ENCODE measurements at places on chromosomes 1 and 21.

DNA sequence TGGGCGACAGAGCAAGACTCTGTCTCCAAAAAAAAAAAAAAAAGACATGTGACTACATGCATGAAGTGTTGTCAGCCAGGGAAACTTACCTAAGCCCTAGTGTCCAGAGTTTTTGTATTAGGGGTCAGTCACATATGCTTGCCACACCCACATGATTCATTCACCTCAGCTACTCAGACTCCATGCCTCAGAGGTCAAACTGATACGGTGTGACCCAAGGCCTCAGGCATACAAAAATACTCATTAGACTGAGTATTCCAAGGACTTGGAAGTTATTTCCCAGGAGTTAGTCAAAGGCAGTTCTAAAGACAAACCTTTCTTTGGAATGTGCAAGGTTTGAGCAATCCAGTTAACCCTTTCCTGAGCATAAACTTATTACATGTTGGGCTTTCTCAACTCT is 6.3 kb upstream of the TRIM33 start:
- DNase-seq = no peak

- DNase-seq = no peak
These were observed 5.4 kb downstream of the SOAT1 start for GRCh38 chr1:179298952-179299351.

DNA sequence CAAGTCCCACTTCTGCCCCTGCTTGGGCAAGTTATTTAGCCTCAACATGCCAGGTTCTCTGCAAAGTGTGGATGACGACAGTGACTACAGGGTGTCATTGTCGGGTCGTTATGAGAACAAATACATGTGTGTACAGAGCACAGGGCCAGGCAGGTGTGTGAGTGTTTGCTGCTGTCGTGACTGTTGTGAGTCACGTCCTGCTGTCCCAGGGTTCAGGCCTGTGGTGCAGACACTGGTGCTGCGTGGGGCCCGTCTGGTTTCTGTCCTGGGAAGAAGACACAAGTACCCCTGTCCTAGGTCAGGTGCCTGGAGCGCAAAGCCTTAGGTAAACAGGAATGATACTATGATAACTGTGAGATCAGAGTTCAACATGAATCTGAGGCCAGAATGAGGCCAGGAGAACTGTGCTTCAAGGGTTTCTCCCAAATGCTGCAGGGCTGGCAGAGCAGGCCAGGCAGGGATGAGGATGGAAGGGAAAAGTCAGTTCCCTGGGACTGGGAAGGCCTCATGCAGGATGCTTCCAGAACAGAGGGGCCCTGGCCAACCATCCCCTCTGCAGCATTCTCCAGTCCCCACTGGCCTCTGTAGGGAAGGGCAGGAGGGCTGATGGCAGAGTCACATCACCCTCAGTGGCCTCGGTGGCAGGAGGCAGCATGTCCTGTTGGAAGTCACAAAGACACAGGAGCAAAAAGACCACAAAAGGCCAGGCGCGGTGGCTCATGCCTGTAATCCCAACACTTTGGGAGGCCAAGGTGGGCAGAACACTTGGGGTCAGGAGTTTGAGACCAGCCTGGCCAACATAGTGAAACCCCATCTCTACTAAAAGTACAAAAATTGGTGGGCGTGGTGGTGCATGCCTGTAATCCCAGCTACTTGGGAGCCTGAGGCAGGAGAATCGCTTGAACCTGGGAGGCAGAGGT is 15.7 kb downstream of the GPR157 start:
- no peak for DNase-seq

- no peak for DNase-seq
These were observed 58.3 kb downstream of the CHD5 start for GRCh38 chr1:6121651-6122370.

DNA sequence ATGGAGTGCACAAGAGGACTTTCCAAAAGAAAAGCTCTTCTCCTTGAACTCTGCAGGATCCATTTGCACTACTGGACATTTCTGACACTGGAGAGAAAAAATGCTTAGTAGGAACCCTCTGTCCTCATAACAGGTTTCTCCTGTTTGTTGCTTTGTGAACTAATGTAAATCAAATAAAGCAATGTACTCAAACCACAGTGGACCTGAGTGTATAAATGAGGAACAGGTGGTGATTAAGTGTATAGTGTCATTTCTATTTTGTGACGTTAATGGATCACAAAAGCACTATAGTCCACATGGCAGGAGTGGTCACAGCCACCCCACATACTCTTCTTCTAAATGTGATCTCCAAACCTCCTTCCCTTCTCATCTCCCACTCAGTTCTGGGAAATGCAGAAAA is 268.4 kb upstream of the DUSP10 start:
- no peak for DNase-seq

DNA sequence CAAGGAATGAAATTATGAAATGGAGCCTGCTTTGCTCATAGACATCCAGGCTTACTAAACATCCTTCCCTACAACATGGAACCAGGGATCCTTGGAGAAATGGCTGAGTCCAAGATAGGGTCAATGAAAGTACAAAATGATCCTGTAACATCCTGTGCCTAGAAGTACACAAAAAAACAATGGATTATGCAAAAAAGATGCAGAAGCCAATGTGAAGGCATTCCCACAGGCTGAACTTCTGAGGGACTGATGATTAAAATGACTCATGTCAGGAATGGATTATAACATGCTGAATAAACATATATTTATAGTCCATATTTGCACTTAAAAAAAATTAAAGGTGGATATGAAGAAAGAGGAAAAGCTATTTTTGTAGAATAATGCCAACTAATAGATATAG is 10.4 kb upstream of the HOOK1 start:
- no peak for DNase-seq

DNA sequence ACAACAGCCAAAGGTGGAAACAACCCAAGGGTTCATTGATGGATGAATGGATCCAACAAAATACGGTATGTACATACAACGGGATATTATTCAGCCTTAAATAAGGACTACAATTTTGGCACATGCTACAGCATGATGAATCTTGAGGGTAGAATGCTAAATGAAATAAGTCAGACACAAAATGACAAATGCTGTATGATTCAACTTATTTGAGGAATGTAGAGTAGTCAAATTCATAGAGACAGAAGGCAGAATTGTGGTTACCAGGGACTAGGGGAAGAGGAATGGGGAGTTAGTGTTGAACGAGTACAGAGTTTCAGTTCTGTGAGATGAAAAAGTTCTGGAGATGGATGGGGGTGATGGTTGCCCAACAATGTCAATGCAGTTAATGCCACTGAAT is 118.0 kb upstream of the PAXBP1 start:
- DNase-seq = no peak

GRCh38 chr1:239421811-239422210 is 35.4 kb downstream of the CHRM3 start:
- no peak for DNase-seq

DNA sequence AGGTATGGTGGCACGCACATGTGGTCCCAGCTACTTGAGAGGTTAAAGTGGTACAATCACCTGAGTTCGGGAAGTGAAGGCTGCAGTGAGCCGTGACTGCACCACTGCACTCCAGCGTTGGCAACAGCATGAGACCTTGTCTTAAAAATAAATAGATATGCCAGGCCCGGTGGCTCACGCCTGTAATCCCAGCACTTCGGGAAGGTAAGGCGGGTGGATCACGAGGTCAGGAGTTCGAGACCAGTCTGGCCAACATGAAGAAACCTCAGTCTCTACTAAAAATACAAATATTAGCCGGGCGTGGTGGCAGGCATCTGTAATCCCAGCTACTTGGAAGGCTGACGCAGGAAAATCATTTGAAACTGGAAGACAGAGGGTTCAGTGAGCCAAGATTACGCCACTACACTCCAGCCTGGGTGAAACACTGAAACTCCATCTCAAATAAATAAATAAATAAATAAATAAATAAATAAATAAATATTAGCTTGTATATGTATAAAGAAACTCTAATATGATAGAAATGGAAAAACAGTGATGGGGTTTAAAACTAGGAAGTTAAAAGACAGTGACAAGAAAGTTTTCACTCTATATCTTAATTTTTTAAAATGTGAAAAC is 18.8 kb downstream of the GATAD2B start:
- no peak for DNase-seq

DNA sequence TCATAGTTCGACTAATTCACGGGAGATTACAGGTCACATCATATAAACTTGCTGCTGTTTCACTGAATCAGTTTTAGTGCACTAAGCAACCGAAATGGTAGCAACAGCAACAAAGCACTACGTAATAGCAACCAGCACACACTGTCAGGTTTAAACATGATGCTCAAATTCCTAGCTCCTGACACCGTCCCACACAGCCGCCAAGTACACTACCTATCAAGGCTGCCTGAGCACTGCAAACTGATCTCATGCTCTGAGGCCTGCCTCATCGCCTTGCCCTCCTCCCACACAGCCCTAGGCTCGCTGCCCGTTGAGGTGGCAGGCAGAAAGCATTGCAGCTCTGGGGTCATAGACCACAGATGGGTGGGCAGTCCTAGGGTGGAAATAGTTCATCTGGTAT is 12.4 kb downstream of the LAMC2 start:
- no peak for DNase-seq

GRCh38 chr1:163047951-163048659 is 21.1 kb upstream of the RGS4 start:
- DNase-seq = no peak

- DNase-seq = peak; percentile 98
These were observed 204 bp downstream of the CIART start for GRCh38 chr1:150282558-150282958.

DNA sequence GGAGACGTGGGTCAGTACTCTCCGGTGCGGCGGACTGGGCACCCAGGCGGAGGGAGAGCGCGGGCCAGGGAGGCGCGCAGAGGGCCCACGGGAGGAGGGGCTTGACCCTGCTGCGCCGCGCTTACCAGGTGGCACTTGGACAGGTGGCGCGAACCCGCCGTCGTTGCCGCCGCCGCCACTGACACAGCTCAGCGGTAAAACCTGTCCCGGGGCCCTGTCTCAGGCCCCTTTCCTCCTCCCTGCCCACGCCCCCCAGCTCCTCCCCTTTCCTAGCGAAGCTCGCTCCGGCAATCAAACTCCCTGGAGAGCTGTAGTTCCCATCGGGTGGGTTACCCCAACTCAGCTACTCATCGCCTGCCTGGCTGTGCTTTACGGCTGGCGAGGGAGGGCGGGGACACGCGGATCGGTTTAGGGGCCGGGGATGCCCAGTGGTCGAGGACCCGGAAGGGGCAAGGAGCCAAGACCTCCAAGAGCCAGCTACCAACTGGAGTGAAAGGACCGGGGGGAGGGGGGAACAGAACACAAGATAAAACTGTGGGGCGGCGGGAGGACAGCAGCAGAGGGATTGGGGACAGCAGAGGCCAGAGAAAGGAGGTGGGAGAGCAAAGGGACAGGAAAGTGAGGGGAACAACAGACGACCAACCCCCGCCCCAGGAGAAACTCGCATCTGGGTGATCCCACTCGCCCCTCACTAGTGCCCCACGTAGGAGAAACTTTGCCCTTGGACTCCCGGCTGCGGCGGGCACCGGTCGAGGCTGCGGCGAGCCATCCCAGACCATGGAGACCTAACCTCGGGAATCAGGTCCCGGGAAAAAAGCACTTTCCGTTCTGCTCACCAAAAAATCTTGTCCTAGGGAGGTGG is 2.9 kb downstream of the GFI1 start:
- DNase-seq = peak; percentile 59

DNA sequence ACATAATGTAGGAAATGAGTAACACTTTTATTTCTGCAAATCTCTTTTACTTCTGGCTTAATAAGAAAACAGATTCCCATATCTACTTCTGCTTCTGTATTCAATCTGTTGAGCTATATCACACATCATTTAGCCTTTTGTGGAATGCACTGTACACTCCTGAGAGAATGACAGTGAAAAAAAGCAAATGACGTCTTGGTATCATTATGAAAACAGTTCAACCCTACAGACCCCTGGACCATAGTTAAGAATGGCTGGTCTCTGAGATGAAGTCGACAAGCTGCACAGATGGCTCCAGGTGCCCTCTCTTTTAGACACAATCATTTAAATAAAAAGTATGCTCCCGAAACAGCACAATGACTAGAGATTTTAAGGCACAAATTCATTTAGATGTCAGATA is 247.0 kb downstream of the RERE start:
- no peak for DNase-seq

GRCh38 chr1:92922356-92923035 is 38.8 kb downstream of the DIPK1A start:
- DNase-seq = no peak

DNA sequence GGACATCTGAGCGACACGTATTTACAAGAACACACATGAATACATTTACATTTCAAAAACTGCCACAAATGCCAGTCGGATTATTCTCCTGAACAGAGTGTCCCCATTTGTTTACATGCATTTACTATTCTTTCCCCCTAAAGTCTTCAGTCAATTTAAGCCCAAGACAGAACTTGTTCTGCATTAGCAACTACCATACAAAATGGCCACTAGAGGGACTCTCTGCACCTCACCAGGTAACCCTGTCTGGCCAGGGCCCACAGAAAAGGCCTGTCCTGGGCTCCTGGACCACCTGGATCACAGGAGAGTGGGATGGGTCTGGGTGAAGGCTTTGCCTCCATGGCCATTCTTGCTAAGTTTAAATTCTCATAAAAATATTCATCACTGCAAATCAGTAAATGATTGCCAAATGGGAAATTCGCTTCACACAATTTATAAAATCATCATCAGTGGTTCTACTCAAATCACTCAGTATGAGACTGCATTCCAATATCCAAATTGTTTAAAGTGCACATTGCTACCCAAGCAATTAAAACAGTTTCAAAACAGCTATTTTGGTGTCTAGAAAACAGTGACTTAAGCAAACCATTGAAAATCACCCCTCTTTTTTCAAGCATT is 12.5 kb upstream of the GUCA2A start:
- peak; percentile 81 for DNase-seq

- no peak for DNase-seq
These were observed 11.2 kb downstream of the SPATA46 start for GRCh38 chr1:162365284-162366020.

DNA sequence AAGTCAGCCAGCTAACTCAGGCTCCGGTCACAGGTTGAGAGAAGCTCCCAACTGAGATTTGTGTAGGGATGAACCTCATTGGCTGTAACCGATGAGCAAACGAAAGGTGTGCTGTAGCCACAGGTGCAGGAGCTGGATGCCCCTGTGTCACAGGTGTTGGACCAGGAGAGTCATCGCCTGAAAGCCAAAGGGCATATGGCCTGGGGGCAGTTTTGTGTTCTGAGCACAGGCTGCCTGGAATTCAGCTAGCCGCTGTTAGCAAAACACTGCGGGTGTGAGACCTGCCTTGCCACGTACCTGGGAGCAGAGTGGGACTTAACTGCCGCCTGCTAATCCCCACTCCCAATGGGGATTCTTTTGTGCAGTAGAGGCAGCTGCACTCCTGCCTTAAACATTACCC is 55.3 kb downstream of the NEK7 start:
- no peak for DNase-seq
